Muscle of back (tissue), 13 donors: ENCODE measurements at places on chromosomes 3 and 15. TPM values are rescaled to one million over a fixed set of nuclear protein-coding genes. Genes with fewer than 3 reads are reported as not detected.
A peak's percentile ranks its signal among the peaks of the same experiment; 100 is the strongest.

Gene LOXL1
- 35.1 TPM for polyA plus RNA-seq

DNA sequence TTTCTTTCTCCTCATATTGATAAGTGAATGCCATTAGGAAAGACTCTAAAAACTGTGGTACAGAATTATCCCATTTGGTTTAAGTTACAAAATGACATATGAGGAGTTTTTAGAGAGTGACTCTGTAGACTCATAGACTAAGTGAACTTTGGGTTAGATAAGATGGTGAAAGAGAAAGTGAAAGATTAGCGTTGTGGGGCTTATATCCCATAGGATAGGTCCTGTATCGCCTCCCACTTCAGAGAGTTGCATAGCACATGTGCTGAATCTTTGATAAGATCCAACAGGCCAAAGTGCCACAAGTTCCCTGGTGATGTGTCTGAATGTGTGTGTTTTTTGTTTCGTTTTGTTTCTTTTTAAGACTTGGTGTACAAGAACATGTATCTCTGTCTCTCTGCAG, 666.9 kb downstream of the MECOM start:
- no peak for DNase-seq

GRCh38 chr3:63818282-63819150, 583 bp upstream of the C3orf49 start:
- DNase-seq, result peak; percentile 47

- peak; percentile 90 for DNase-seq
These were observed 23.8 kb upstream of the ABI3BP start for GRCh38 chr3:101017017-101017416.

- DNase-seq, result no peak
These were observed 11.2 kb downstream of the ANP32A start for GRCh38 chr15:68809517-68809916.

DNA sequence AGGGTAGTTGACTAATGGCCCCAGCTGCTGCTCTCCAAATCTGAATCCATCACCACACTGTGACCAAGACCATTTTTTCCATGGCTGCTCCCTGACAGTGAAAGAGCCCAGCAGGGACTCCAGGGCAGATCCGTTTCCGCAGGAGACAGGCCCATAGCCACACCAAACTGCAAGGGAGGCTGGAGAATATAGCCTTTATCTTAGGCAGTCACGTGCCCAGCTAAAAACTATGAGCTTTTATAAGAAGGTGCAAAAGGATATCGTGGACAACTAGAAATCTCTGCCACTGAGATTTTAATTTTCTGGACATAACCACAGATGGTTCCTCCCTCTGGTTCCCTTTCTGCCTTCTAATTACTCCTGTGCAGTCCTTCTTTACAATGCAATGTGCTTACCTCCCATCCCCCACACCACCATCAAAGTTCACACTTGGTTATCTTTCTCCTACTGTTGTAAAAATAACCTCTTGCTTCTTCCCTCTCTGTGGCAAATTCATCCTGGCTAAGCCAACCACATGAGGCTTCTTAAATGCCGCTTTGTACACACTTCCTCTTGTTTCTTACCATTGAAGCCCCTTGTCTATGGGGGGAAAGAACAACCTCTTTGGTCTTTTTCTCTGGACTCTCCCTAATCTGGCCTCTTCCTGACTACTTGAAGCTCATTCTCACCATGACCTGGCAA, 233.7 kb downstream of the SHQ1 start:
- DNase-seq, result no peak

DNA sequence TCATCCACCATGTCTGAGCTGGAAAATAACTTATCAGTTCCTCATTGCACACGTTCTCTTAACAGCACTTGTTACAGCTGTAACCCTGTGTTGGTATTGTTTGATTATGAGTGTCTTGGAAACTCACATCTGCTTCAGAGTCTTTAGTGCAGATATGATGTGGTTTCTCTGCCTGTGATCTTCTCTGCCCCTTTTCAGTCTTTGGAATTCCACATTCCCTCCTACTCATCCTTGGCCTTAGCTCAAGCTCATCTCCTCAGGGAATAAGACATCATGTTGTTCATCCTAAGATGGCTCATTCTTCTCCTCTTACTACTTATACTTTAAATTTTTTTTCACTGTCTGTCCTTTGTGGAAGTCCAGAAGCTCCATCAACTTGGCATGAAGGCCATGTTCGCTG, 77.7 kb downstream of the SYNPR start:
- DNase-seq, result peak; percentile 69

- no peak for DNase-seq
These were observed at the start of gene SYNPR for GRCh38 chr3:63278171-63279004. SYNPR (plus strand) TSS chr3:63278308.

Gene DNAH1
- polyA plus RNA-seq, result 4.5 TPM

GRCh38 chr15:67575039-67575502, 32.6 kb downstream of the MAP2K5 start:
- no peak for DNase-seq

GRCh38 chr3:50388016-50388719, 28.8 kb upstream of the TMEM115 start:
- DNase-seq, result no peak

GRCh38 chr3:46261926-46262594, 19.8 kb downstream of the CCR3 start:
- DNase-seq, result no peak

GRCh38 chr3:176469694-176470205, 727.5 kb downstream of the TBL1XR1 start:
- no peak for DNase-seq

Gene SCAANT1
- polyA plus RNA-seq, result 0.53 TPM

Gene SUCNR1
- polyA plus RNA-seq, result 0.08 TPM

Gene FGF12
- 3.1 TPM for polyA plus RNA-seq

- no peak for DNase-seq
These were observed 19.0 kb downstream of the SLCO3A1 start for GRCh38 chr15:91872356-91873137.

DNA sequence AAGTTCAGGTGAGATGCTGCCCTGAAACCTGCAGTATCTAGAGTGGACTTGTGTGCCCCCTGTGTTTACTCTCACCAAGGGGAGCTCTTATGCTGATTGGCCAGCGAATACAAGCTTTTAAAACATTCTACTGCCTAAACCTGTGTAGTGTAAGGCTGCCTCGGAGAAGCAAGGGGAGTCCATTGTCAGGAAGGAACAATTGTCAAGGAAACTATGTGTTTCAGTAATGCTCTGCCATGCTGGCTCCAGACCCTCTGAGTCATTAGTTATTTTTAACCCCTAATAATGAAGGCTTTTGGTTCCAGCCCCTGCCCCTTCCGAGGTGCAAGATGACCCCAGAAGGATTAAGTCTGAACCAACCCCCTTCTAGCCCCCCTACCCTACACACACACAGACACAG, 66.1 kb upstream of the CHMP2B start:
- no peak for DNase-seq

- no peak for DNase-seq
These were observed 7.9 kb upstream of the HHATL start for GRCh38 chr3:42710323-42711021.

Gene SYNM
- 24.1 TPM for polyA plus RNA-seq

Gene RTP1
- 0.11 TPM for polyA plus RNA-seq

DNA sequence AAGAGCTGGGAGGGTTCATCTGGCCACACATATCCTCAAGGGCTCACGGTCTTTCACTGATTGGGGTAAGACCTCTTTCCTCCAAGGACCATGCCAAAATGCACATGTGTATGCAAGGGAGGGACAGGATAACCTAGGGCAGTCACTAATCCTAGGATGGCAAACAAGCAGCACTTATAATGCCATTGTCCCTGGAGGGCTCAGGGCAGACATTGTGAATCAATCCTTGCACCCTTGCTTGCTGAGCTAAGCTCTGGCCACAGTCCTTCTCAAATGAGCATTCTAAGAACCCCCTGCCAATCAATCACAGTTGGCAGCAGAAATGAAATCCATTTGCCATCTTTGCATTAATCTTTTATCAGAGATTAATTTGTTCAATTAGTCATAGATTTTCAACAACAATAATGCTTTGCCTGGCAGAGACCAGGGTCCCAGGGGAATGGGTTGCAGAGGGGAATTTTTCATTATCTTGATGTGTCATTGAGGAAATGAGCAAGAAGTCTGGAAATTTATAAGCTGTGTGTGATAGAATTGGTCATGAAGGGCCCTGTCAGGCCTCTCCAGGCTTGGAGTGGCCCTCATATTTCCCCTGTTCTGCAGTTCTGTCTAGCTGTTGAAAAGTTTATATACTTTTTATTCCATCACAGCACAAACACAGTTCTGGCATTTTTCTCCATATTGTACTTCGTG, 57.2 kb upstream of the KY start:
- no peak for DNase-seq

Gene TLR9
- 0.05 TPM for polyA plus RNA-seq

DNA sequence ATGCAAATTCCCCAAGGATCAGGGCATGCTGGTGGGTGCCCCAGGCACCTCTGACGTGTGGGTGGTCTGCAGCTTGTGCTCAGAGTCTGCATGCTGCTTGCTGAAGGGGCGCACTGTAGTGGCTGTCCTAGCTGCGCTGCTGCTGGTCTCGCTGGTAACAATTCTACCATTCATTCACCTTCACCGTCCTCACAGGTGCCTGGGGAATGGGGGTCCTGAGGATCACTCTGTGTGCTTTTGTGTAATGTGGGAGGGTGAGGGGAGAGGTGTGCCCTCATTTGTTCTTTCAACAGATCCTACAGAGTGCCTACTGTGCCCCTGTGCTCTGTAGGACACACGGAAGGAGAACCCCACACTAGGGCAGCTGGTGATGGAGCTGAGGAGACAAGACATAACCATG, 2.1 kb upstream of the ITGA11 start:
- DNase-seq, result no peak

Gene GNAT1
- 0.31 TPM for polyA plus RNA-seq

Gene NMD3
- polyA plus RNA-seq, result 25.5 TPM

DNA sequence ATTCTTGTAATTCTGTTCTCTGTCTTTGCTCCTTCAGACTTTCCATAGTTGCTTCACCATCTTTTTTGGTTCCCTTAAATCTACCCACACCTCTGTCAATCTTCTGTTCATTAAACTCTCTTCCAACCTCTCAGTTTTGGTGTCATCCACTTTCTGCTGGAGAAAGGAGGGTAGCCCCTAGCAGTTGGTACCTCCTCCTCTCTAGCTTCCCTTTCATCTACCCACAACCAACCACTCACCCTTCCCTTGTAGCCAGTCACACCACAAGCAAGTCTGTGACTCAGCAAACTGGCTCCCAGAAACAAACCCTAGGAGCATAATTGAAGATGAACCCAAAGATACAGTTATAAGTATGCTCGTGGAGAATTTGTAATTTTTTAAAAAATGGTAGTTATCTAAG, 318.6 kb downstream of the FHIT start:
- no peak for DNase-seq

GRCh38 chr15:45458746-45459403, 63.7 kb downstream of the SLC30A4 start:
- peak; percentile 82 for DNase-seq

DNA sequence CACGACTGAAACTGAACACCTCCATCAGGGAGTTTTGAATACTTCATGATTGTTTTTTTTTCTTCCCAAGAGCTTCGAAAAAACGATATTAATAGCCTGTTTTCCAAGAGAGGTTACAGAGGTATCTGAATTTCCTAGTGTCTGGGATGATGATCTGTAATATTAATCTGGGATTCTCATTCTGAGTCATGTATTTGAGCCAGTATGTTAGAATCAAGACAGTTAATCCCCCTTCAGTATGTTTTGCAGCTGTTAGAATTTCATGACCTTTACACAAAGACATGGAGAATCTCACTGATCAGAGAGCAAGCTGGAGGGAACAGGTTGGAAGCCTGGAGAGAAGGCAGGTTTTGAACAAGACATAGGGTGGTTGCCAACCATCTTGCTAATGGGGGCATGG, 234.5 kb upstream of the GAP43 start:
- DNase-seq, result peak; percentile 12

DNA sequence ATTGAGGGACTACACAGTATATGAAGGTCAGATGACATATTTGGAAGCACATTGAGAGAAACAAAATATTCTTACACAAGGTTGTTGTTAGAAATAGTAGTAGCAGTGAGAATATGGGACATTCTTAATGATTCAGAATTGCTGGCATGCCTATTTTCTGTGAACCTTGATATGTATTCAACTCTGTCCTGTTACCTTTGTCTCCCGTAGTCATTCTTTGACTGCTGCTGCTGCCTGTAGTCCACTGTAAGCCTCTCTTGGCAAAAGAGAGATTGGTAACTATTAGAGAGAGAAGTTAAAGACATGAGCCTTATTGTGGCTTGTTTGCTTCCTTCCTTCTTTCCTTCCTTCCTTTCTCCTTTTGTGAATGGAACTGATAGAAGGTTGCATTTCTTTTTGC, 64.5 kb downstream of the TCF12 start:
- no peak for DNase-seq

Gene PIGBOS1
- polyA plus RNA-seq, result 14.2 TPM

Gene CCDC39
- 2.7 TPM for polyA plus RNA-seq

- no peak for DNase-seq
These were observed 43.6 kb upstream of the CHRNB4 start for GRCh38 chr15:78684657-78685056.
